ENCODE measurements at places on chromosomes 7 and 10. TPM values are rescaled to one million over a fixed set of nuclear protein-coding genes. Genes with fewer than 3 reads are reported as not detected.
A peak's percentile ranks its signal among the peaks of the same experiment; 100 is the strongest.

CTBP2 gene
- 120 TPM for total RNA-seq

DNA sequence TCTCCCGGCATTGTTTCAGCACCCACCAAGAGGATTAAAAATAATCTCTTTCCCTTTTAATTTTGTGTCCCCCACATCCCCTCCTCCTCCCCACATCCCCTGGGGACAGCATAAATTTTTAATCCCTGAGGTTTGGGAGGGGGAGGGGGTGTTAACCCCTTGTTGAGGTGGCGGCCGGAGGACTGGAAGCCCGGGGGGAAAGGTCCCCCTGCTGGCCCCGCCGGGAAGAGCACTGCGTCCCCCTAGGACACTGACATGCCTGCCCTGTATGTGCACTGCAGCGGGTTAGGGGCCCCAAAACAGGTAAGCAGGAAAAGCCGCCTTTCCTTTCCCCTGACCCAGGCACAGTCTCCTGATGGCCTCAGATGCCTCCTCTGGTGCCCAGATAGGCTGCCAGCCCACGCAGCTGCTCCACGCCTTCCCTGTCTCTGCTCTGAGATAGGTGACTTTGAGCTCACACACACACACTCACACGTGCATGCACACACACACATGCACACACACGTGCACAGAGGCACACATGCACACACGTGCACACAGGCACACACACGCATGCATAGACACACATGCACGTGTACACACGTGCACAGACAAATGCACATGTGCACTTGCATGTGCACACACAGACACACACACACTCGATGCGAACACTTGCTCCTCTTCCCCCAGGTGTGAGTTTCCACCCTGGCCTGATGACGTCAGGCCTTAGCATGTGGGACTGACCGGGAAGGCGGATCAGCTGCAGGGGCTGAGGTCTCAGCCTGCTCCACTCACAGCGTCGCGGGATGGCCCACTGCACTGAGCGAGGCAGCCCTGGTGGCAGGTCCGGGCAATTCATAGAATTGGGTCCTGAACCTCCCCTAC, 12.3 kb downstream of the CNPY1 start:
- DNase-seq: peak; percentile 54

DNA sequence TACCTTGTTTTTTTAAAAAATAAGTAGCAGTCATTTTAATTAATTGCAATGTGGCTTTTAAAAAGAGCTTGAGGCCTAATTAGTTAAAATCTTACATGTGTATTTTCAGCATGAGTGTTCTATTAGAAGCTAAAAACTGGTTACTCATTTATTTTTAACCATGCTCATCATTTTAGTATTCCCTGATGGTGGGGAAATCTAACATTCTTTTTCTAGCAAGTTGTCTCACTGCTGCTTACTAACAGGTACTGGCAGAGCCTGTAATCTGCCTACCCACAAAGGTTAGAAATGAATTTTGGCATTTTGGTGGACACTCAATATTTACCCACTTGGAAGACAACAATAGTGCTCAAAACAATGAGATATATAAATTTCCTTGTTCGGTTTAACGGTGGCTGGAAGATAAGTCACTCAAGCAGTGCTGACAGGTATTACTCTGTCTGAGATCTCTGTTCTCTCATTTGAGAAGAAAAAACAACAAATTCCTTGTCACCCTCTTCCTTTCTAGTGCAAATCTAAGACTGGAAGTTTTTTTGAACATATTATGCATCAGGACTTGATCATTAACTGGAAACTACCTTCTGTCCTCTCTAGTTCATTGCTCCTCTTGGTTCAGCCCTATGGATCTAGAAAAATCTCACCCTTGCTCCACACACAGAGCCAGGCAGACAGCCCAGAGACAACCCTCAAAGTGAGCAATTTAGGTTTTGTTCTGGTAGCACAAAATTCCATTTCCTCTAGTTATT, 83.3 kb downstream of the VWDE start:
- DNase-seq: no peak

- DNase-seq: no peak
Observed at GRCh38 chr10:31343551-31343950, 24.5 kb downstream of the ZEB1 start.

GRCh38 chr7:14013898-14014297, 24.4 kb upstream of the ETV1 start:
- DNase-seq: no peak

NCF1 gene
- 2.2 TPM for total RNA-seq

GRCh38 chr10:107814865-107815487, 650.5 kb upstream of the SORCS1 start:
- no peak for DNase-seq

TMEM213 gene
- total RNA-seq: not detected
